ENCODE measurements at places on chromosomes 2 and 18. TPM values are rescaled to one million over a fixed set of nuclear protein-coding genes. Genes with fewer than 3 reads are reported as not detected.

- no peaks in the 10 kb centered on the region for H3K36me3 ChIP-seq
- peak overlapping the region; percentile 73 for H3K27ac ChIP-seq
- no peaks in the 10 kb centered on the region for H3K27me3 ChIP-seq
These were observed 34.6 kb upstream of the WDR75 start for GRCh38 chr2:189406586-189407233.

DNA sequence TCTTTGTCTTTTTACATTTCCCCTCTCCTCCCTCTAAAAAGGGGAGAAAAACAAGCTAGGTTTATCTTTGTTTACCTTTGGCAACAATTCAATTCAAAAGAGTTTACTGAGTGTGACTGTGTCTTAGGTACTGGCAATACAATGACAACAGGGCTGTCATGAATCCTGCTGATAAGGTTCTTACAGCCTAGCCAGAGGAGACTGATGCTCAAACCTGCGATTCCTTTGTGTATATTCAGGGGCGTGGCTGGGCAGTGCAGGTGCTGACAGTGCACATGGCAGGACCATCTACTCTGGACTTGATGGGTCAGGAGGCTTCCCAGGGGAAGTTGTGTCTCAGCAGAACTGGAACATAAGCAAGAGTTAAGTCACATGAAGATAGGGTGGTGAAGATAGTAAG, 23.2 kb upstream of the TTN start:
- H3K27me3 ChIP-seq: no peaks in the 10 kb centered on the region
- no peak overlapping the region for H3K4me3 ChIP-seq
- no peaks in the 10 kb centered on the region for H3K36me3 ChIP-seq
- H3K27ac ChIP-seq: no peak overlapping the region
- no peak for DNase-seq
- no peaks in the 10 kb centered on the region for H3K4me1 ChIP-seq

DNA sequence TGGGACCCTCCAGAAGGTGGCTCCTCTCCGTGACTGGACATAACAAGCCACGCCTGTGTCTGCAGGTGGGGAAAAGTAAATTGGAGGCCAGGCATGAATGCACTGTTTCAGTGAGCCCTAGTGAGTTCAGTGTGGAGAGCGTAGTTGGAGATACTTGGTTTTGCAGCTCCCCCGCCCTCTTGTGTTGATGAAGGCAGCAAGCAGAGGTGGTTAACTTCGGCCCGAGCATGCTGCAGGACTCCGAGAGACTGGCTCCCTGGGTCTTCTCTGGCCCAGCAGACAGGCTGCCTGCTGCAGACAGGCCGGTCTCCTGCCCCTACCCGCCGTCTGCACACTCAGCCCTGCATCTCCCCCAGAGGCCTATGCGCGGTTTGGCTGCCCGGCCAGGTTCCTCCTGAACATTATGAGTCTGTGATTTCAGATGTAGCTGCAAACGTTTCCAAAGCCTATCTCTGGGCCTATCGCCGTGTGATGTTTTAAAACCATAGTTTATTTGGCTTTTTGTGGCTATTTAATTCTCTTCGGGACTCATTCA, 102.4 kb downstream of the LDLRAD4 start:
- no peak for DNase-seq
- peak overlapping the region; percentile 45 for H3K27ac ChIP-seq
- H3K4me1 ChIP-seq: peaks cover 3% of the 10 kb centered on the region
- H3K4me3 ChIP-seq: no peak overlapping the region
- no peaks in the 10 kb centered on the region for H3K27me3 ChIP-seq

DNA sequence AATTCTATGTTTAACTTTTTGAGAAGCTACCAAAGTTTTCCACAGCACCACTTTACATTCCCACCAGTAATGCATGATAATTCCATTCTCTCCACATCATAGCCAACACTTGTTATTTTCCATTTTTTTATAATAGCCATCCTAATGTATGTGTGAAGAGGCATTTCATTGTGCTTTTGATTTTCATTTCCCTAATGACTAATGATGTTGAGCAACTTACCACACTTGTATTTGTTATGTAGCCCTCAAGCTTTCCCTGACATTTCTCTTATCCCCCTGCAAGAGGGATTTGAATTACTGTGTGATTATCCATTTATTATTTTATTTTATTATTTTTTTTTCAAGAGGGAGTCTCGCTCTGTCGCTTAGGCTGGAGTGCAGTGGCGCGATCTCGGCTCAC, 23.6 kb upstream of the SOS1 start:
- no peaks in the 10 kb centered on the region for H3K4me1 ChIP-seq
- no peaks in the 10 kb centered on the region for H3K36me3 ChIP-seq
- no peak for DNase-seq
- no peak overlapping the region for H3K4me3 ChIP-seq
- no peak overlapping the region for H3K27ac ChIP-seq

DNA sequence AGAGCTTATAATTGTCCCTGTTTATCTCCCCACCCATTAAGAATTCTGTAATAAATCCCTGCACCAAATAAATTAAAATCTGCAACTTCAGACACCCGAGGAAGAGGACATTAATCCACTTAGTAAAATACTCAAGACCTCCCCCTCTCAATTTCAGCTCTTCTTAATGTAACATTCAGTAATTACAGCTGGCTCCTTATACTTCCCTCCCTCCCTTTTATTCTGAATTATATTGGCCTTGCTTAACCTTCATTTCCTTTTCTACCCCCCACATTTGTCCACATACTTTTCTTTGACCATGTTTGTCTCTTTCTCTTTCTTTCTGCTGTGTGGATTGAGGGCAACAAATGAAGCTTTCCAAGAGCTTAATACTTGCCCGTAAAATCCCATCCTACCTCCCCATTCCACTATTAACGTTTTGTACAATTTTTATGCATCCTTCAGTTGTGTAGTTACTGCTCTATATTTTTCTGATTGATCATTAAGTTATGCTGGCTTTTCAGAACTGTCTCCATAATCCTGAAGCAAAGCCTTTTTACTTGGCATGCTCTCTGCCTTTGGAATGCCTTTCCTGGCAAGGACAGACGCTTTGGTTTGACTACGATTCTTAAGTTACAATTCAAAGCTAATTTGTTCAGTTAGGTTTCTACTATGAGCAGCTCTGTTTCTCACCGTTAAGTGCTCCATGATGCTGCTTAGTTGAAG, 580.1 kb downstream of the ZEB2 start:
- no peaks in the 10 kb centered on the region for H3K36me3 ChIP-seq
- H3K4me3 ChIP-seq: no peak overlapping the region
- DNase-seq: no peak

DNA sequence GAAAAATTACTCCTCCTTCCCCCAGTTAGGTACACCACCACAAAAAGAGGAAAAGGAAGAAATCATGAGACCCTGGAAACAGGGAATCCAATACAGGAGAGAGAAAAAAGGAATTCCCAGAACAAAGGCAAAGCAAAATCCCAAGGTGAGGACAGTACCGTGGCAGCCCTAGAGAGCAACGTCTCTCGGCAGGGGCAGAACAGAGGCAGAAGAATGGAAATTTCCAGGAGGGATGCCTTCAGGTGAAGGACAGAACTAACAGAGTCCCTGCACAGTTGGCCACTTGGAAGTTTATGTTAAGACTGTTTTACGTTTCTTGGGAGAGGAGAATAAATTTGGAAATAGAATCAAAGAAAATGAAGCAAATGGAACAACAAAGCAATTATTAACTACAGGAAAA, 27.7 kb downstream of the GRB14 start:
- H3K27ac ChIP-seq: no peak overlapping the region
- no peak for DNase-seq

GRCh38 chr2:98324181-98324580, 22.1 kb upstream of the CNGA3 start:
- no peak overlapping the region for H3K4me3 ChIP-seq
- DNase-seq: no peak
- H3K27me3 ChIP-seq: no peaks in the 10 kb centered on the region
- H3K27ac ChIP-seq: no peak overlapping the region

DNA sequence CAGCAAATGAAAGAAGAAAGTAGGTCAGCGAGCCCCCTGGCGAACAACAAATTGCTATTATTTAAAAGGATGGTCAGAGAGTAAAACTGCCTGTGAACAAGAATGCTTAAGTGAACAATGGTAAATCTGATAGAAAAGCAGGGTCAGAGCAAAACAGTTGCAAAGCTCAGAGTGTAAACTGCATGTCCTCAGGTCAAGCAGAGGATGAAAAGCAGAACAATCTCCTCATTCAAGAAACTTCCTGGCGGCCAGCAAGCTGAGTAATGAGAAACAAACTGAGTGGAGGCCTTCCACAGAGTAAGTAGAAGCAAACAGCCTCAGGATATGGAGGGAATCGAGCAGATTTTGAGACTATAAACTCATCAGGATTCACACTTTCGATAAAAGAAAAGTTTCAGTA, 117.9 kb downstream of the PPP1R1C start:
- H3K4me3 ChIP-seq: no peak overlapping the region
- no peaks in the 10 kb centered on the region for H3K4me1 ChIP-seq
- no peaks in the 10 kb centered on the region for H3K27me3 ChIP-seq
- H3K27ac ChIP-seq: peak overlapping the region; percentile 36

GRCh38 chr18:79317703-79318102, 78.0 kb upstream of the NFATC1 start:
- DNase-seq: no peak
- H3K27me3 ChIP-seq: no peaks in the 10 kb centered on the region
- no peaks in the 10 kb centered on the region for H3K4me1 ChIP-seq
- no peaks in the 10 kb centered on the region for H3K36me3 ChIP-seq
- no peak overlapping the region for H3K4me3 ChIP-seq

DNA sequence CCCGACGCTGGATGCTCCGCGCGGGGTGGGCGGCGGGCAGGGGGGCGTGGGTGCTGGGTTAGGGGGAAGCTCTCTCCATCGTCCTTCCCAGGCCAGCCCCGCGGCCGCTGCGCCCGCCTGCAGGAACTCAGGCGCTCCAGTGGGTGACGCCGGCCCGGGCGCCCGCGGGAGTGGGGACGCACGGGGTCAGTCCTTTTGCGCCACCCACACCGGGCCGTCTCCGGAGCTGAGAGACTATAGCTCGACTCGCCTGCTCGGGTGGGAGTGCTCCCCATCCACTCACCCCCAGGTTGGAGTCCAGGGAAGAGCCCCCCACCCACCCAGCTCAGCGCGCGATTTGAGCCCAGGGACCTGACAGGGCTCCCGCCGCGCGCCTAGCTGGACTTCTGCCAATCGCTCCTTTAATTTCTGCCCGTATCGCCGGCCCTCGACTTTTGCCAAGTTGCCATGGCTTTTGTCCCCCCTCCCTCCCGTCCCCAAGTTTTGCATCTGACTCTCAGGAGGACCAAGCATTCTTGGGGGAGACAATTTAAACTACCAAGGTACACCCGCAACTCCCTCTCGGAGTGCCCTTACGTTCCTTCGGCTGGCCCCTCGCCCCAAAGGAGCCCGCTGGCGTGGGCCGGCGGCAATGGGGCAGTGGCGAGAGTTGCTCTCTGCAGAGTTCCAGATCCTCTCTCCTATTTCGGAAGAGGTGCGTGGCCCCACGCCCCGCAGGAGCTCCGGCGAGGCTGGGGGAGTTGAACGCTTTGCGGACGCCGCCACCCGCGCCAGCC, 205.8 kb upstream of the SMAD2 start:
- H3K27ac ChIP-seq: no peak overlapping the region
- peak overlapping the region; percentile 77 for H3K4me3 ChIP-seq
- no peak for DNase-seq
- H3K4me1 ChIP-seq: no peaks in the 10 kb centered on the region
- no peaks in the 10 kb centered on the region for H3K36me3 ChIP-seq

DNA sequence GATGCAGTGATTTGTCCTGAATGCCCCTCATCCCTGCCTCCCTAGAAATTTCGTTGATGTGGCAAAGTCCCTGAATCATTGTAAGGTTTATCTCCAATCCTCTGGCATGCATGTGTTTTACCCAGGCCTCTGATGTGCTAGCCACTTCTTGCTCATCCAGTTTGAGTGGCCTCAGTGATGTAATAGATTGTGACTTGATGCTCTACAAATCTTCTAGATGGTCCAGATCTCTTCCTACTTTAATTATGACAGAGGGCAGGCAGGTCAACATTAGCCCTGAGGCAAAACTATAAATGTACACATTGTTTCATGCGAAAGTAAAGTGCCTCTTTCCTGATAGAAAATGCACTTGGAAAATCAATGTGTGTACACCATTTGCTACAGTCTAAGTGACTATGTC, 54.5 kb downstream of the LONRF2 start:
- H3K27me3 ChIP-seq: no peaks in the 10 kb centered on the region
- DNase-seq: no peak
- H3K4me1 ChIP-seq: no peaks in the 10 kb centered on the region
- H3K27ac ChIP-seq: peak overlapping the region; percentile 5
- H3K4me3 ChIP-seq: no peak overlapping the region
- no peaks in the 10 kb centered on the region for H3K36me3 ChIP-seq

- H3K27me3 ChIP-seq: peaks cover 3% of the 10 kb centered on the region
- peak; percentile 37 for DNase-seq
- no peaks in the 10 kb centered on the region for H3K4me1 ChIP-seq
- no peak overlapping the region for H3K4me3 ChIP-seq
These were observed 13.8 kb upstream of the SATB2 start for GRCh38 chr2:199471443-199472057.

DNA sequence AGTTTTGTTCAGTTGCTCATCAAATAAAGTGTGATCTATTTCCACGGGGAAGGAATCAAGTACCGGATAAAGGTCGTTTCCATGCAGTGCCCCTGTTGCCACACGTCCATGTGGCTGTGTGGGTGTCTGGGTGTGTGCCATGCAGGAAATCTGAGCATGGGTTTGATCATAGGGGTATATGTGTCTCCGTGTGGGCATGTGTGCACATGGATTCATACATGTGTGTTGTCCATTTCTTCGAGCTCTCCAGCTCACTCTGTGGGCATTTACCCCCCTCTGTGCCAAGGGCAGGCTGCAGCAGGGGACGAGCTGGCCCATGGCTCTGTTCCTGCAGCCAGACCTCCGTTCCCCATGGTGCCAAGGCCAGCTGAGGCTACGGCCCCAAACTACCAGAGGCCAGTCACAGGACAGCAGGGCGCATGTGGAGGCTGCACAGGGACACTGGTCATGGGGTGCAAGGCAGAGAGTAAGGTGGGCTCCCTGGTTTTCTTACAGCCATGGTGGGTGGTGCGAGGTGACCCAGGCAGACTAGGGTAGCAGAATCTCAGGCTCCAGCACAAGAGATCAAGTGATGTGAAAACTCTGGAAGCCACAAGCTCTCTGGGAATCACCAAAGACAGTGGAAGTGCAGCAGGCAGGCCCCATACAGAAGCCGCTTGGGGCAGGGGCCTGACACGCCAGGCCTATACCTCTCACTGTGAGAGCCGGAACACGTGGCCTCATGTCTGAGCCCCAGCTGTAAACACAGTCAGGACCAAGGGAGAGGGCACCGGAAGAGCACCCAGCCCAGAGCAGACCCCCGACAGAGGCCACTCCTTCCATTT, 66.4 kb upstream of the RAB6C start:
- H3K27me3 ChIP-seq: no peaks in the 10 kb centered on the region
- no peak overlapping the region for H3K4me3 ChIP-seq
- no peak for DNase-seq
- no peak overlapping the region for H3K27ac ChIP-seq

- H3K36me3 ChIP-seq: no peaks in the 10 kb centered on the region
- no peak overlapping the region for H3K27ac ChIP-seq
- DNase-seq: no peak
- H3K4me3 ChIP-seq: no peak overlapping the region
- H3K4me1 ChIP-seq: no peaks in the 10 kb centered on the region
These were observed 262.7 kb upstream of the FSIP2 start for GRCh38 chr2:185475914-185476313.

RAB6C gene
- total RNA-seq: not detected

SIX3 gene
- not detected for total RNA-seq

RSAD2 gene
- 14.7 TPM for total RNA-seq

D2HGDH gene
- total RNA-seq: 5.3 TPM

LIPT1 gene
- total RNA-seq: 11.6 TPM

LYG2 gene
- total RNA-seq: not detected

GALNT3 gene
- 1.6 TPM for total RNA-seq

FTCDNL1 gene
- total RNA-seq: 0.29 TPM

CCBE1 gene
- 1.5 TPM for total RNA-seq
